T-cell (primary cell): ENCODE measurements at places on chromosomes 5 and 9. TPM values are rescaled to one million over a fixed set of nuclear protein-coding genes. Genes with fewer than 3 reads are reported as not detected.

- DNase-seq = no peak
Measured at GRCh38 chr9:124290053-124290591, 32.4 kb downstream of the NEK6 start.

DNA sequence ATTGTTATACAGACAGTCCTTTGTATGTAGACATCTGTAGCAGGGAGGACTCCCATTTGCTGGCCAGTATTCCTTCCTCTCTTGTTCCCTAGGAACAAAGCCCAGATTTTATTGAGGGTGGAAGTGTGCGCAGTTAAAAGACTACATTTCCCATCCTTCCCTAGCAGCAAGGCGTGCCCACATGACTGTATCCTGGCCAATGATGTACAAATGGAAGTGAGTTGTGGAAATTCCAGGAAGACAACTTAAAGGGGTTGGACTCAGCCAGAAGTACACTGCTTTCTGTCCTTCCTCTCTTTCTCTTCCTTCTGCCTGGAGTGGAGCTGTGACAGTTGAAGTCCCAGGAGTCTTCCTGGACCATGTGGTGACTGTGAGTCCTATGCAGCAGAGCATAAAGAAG, 89.0 kb downstream of the HRH2 start:
- DNase-seq = no peak

GFI1B gene
- total RNA-seq = 0.18 TPM

GRCh38 chr5:32450952-32451351, 6.4 kb upstream of the ZFR start:
- no peak for DNase-seq

DNA sequence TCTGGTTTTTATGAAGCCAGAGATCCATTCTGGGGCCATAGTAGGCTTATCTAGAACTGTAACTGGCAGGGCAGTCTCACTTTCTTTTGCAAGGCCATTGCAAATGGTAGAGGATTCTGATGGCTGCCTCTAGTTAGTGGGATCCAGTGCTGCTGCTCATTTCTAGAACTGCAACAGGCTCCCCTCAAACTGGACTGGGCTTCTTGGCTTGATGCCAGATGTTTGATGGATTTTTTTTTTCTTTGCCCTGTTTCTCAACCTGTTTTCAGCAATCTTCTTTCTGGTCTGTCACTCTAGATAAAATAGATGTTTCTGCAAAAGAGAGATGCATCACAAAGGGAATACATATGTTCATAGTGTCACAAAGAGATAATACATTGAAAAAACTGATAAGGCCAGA, 11.9 kb downstream of the CARTPT start:
- no peak for DNase-seq

DNA sequence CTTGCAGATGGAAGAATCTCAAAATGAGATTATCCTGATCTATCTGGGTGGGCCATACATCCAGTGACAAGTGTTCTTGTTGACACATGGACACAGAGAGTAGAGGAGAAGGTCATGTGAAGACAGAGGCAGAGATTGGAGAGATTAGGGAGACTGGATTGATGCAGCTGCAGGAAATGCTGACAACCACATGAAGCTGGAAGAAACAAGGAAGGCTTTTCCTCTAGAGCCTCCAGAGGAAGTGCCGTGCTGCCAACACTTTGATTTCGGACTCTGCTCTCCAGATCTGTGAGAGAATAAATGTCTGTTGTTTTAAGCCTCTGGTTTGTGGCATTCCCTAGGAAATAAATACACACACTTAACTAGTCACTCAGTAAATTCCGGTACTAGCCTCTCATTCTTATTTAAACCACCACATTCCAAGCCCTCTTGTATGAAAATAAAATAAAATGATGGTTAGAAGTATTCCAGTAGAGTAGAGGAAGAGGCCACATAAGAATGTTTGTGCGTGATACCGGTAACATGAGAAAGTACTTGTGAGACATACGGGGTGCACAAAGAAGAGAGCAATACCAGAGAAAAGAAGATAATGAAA, 110.9 kb upstream of the DMAC1 start:
- no peak for DNase-seq

DNA sequence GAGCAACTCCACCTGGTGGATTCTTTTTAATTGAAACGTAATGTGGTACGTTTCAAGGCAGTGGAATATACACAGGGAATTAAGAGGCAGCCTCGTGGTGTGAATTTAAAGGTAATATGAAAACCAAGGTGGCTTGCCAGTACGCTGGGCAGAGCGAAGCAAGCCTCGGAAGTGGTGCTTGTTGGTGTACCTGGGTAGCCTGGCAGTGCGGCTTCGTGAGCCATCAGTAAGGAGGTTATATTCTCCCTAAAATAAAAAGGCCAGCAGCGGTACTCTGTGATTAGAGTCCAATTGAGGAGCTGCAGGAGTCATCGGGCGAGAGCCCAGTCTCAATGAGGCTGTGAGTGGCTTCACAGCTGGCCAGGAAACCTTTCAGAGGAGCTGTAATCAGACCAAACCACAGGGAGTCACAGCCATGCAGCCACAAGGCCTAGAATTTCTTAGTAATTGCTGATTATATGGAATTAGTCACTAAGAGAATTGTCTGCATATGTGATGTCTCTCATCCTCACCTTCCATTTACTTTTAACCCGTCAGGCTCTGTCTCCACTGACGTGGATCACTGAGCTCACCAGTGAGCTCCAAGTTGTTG, 57.7 kb downstream of the DCP2 start:
- no peak for DNase-seq

DNA sequence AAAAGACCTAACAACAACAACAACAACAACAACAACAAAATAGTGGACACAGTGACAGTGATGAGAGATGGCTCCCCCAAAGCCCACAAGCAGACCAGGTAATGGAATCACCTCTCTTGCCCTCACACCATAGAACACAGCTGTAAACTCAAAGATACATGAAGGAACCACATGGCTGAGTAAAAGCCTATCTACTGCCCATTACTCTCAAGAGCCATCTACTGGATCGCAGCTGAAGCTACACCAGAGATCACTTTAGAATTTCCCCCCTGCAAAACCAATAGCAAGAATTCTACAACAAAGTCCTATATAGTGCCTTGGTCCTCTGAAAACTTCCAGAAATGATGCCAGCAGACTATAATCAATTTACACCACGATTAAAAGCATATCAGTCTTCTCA, 1537.6 kb upstream of the CDH9 start:
- no peak for DNase-seq

ZNF346 gene
- 22.8 TPM for total RNA-seq

GRCh38 chr9:131734781-131735180, 5.1 kb downstream of the RAPGEF1 start:
- no peak for DNase-seq
